IPS DF 6.9 (cell line): ENCODE measurements at places on chromosomes 1 and 21.
A peak's percentile ranks its signal among the peaks of the same experiment; 100 is the strongest.

GRCh38 chr1:35369922-35370671 lies 101.6 kb downstream of the ZMYM4 start:
- no peak overlapping the region for H3K4me3 ChIP-seq
- no peaks in the 10 kb centered on the region for H3K4me1 ChIP-seq
- H3K27me3 ChIP-seq = no peaks in the 10 kb centered on the region
- H3K36me3 ChIP-seq = no peaks in the 10 kb centered on the region

DNA sequence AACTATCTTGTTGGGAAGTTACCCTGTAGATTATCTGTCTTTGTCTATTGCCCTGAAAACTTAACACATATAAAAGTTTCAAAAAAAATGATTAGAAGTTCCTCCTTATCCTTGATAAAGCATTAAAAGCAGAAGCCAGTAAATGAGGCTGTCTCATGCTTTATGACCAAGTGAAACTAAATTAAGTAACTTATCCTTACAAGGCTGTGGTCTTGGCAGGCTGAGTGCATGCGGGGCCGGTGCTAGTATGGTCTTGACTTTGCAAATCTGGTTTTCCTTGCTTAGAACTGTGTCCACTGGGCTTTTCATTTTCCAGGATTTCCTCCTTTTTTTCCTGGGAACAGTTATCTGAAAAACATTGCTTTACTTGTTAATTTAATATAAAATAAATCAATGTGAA lies 43.1 kb downstream of the PCNX2 start:
- H3K27me3 ChIP-seq = no peaks in the 10 kb centered on the region
- H3K4me3 ChIP-seq = no peak overlapping the region
- H3K27ac ChIP-seq = no peak overlapping the region
- no peak for DNase-seq
- no peaks in the 10 kb centered on the region for H3K4me1 ChIP-seq
- H3K36me3 ChIP-seq = peaks cover 10% of the 10 kb centered on the region; the same call in 1 of the 2 replicates

DNA sequence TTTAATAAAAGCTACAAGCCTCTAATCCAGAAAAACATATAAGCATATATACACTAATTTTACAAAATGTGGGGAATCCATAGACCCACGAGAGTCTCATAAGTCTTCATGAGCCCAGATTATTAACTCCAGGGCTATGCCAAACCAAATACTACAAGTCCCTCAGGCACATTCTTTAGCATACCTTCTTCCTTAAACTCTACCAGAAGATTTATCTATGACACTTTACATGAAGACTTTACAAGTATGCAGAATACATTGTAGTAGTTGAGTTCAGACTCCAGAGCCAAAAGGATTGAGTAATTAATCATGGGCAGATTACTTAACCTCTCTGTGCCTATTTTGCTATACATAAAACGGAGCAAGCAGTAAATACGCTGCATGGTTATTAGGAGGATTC lies 793.7 kb upstream of the ADGRL2 start:
- DNase-seq = no peak
- no peaks in the 10 kb centered on the region for H3K36me3 ChIP-seq
- no peak overlapping the region for H3K27ac ChIP-seq
- H3K27me3 ChIP-seq = no peaks in the 10 kb centered on the region

DNA sequence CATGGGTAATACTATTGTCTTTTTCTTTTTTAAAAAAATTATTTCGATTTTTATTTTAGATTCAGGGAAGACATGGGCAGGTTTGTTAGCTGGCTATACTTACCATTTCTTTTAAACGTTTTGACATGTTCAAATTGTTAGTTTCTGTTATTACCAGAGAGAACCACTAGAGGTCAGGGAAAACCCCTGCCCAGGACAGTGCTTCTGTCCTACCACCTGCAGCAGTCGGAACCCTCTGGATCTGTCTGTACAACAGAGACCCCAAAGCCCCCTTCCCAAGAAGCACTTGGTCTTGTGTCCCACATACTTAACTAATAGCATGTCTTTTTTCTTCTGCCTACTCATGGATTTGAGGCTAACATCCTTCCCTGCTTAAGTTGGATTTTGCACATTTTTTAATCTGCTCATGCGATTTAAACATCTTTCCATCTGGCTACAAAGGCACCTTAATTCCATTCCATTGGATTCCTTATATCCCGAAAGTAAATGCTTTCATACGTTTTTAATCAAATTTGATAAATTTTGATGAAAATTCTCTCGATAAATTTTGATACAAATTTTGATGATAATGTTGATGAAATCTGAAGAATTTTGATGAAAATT lies 10.0 kb upstream of the C1orf115 start:
- no peaks in the 10 kb centered on the region for H3K27me3 ChIP-seq
- DNase-seq = peak; percentile 47
- H3K27ac ChIP-seq = no peak overlapping the region
- no peaks in the 10 kb centered on the region for H3K36me3 ChIP-seq

DNA sequence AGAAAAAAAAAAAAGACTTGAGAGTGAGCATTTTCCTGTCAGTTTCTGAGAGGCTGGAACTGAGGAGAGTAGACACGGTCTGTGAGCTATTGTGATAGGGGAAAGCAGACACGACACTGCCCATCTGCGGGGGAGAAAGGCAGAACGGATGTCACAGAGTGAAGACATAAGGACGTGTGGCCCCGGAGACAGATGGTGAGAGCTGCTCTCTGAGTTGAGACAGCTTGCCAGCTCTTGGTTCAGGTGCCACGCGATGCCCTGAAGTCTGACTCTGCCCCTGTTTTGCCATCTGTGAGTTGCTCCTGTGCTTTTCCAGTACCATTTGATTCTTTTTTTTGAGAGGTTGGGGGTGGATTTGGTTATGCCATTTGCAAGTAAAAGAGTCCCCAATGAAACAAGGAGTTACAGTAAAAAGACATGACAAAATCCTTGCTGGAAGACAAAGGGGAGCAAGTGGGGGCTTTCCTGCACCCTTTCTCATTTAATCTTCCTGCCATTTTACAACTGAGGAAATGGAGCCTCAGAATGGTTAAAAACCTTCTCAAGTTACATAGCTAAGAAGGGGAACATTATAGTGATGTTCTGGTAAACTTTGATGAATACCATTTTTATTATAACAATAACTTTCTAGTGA lies 128.9 kb upstream of the DNAH14 start:
- H3K27ac ChIP-seq = no peak overlapping the region
- H3K4me3 ChIP-seq = no peak overlapping the region
- no peaks in the 10 kb centered on the region for H3K27me3 ChIP-seq
- DNase-seq = no peak
- H3K4me1 ChIP-seq = peaks cover 6% of the 10 kb centered on the region; the same call in 1 of the 2 replicates

- no peak overlapping the region for H3K4me3 ChIP-seq
- no peaks in the 10 kb centered on the region for H3K36me3 ChIP-seq
- no peaks in the 10 kb centered on the region for H3K27me3 ChIP-seq
- H3K4me1 ChIP-seq = peaks cover 8% of the 10 kb centered on the region
- DNase-seq = no peak
Observed at GRCh38 chr1:18927082-18927653, 24.8 kb upstream of the ALDH4A1 start.

GRCh38 chr1:52037402-52037814 lies 3.8 kb upstream of the KTI12 start:
- no peak overlapping the region for H3K27ac ChIP-seq
- no peaks in the 10 kb centered on the region for H3K36me3 ChIP-seq
- H3K4me3 ChIP-seq = no peak overlapping the region
- H3K4me1 ChIP-seq = no peaks in the 10 kb centered on the region; the same call in 1 of the 2 replicates
- DNase-seq = no peak
- H3K27me3 ChIP-seq = no peaks in the 10 kb centered on the region

DNA sequence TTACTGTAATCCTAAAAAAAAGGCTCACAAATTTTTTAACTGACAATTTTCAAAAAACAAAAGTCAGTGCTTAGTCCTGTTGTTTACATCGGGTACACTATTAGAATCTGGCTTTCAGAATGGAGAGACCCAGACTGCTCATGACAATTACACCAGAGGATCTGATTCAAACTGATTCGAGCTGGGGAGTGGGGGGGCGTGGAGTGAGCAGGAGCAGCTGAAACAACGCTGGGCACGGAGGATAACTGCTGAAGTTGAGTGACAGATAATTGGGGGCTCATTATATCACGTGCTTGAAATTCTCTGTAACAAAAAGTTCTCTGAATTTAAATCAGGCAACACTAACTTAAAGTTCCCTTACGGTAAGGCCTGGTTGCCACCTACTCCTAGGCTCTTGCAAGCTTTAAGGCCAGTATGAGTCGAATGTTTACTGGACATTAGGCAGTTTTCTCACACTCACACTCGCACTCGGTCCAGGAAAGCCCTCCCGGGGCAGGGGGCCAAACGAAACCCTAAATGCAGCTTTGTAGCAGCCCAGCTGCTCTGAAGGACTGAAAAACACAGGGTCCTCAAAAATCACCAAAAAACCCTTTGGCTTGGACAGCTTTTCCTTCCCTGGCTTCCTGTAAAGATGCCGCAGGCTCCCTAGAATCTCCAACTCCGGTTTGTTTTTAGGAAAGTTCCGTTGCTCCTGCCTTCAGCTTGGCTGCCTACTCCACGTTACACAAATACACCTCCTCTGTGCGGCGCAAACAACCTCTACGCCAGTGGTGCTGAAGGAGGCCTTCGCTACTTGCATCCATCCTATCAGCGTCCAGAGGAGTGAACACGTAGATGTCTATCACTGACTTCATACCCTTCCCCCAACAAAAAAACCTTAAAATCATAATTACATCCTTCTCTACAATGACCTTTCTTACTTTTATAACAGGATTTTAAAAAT lies 42.9 kb downstream of the CAPZB start:
- peaks cover 7% of the 10 kb centered on the region; the same call in 1 of the 2 replicates for H3K4me1 ChIP-seq
- no peak overlapping the region for H3K4me3 ChIP-seq
- H3K27me3 ChIP-seq = no peaks in the 10 kb centered on the region
- DNase-seq = no peak

- H3K36me3 ChIP-seq = no peaks in the 10 kb centered on the region
- no peak overlapping the region for H3K27ac ChIP-seq
- H3K4me1 ChIP-seq = peaks cover 2% of the 10 kb centered on the region; the same call in 1 of the 2 replicates
- no peak for DNase-seq
Observed at GRCh38 chr1:185846672-185847444, 112.7 kb downstream of the HMCN1 start.

DNA sequence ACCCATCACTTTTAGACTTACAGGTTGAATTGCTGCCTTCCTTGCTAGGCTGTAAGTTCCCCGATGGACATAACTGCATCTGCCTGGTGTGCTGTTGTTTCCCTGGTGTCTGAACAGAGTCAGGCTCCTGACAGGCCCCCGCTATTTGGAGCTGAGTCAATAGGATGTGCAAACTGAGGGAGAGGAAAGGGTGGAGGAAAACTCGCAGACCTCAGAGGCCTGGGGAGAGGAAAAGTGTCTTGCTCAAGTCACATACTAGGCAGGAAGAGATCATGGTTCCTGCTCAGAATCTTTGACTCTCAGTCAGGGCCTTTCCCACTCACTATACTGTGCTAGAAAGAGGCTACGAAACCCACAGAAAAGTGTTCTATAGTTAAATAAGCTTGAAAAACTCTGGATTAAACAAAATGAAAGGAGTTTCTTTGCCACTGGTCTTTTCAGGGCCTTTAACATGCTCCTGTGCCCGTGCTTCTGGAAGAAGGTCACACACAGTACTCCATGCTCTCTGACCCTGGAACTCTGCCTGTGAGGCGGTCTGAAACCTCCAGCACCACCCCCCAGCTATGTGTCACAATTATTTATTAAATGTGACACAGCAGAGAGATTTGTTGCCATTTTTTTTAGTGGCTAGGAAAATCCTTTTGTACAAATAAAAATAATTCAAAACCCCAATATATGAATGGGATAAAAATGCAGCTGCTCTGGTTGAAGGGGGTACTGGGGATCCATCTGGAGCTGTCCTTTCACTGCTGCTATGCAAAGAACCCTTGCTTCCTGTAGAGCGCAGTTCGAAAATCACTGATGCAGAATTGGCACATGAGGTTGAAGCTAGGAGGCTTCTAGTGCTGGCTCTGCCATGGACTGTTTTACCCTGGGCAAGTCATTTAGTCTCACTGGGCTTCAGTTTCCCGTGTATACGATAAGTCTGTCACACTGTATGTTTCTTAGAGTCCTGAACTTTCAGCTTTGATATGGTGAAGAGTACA lies 20.1 kb upstream of the CDCP2 start:
- H3K4me1 ChIP-seq = no peaks in the 10 kb centered on the region
- H3K27me3 ChIP-seq = no peaks in the 10 kb centered on the region
- H3K27ac ChIP-seq = no peak overlapping the region
- H3K36me3 ChIP-seq = no peaks in the 10 kb centered on the region
- no peak overlapping the region for H3K4me3 ChIP-seq

- no peak overlapping the region for H3K27ac ChIP-seq
- no peaks in the 10 kb centered on the region for H3K4me1 ChIP-seq
- no peak for DNase-seq
- no peak overlapping the region for H3K4me3 ChIP-seq
- no peaks in the 10 kb centered on the region for H3K36me3 ChIP-seq
- no peaks in the 10 kb centered on the region for H3K27me3 ChIP-seq
Observed at GRCh38 chr1:106753066-106753465, 303.4 kb upstream of the PRMT6 start.

DNA sequence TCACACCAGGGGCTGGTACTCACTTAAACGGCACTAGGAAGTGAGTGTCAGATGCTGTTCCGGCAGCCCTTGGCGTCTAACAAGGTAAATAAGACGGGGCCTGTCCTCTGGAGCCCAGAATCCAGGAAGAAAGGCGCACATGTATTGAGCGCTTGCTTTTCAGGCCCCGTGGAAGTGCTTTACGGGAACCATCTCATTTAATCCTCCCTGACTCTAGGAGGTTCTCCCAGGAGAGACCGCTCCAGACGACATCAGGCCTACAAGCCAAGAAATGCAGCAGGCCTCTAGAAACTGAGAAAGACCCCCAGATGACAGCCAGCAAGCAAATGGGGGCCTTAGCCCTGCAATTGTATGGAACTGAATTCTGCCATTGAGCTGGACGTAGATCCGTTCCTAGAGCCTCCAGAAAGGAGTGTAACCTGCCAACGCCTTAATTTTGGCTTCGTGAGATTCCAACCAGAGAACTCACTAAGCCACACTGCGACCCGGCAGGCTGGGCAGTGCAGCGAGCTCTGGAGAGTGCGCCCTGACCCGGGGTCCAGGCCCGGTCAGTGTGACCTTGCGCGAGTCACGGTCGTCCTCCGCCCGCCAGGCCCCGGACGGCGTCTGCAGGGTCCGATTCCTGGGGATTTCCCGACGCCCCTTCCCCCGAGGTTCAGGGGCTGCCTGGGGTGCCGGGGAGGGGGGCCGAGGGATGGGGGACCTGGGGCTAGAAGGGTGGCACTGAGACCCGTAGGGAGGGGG lies 532 bp upstream of the MANEAL start:
- H3K27me3 ChIP-seq = peaks cover 14% of the 10 kb centered on the region; the same call in 1 of the 2 replicates
- H3K36me3 ChIP-seq = no peaks in the 10 kb centered on the region
- H3K4me1 ChIP-seq = no peaks in the 10 kb centered on the region
- H3K4me3 ChIP-seq = peak overlapping the region; percentile 21; the same call in 1 of the 2 replicates
- no peak for DNase-seq

DNA sequence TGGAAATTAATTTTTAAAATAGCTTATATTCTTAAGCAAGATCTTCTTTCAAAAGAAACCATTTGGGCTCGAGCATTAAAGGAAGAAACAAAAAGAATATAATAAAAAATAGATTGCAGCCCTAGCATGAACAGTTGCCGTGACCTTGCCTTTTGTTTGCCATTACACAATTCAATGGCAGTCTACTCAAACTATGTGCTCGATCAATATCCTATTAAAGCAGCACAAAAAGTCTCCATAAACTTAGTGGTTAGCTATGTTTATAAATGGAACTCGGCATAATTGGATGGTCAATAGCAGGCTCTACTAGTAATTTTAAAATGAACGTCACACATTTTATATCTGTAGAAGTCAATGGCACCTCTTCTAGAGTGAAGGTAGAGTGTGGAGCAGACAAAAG lies 256.5 kb downstream of the NFIA start:
- no peak overlapping the region for H3K4me3 ChIP-seq
- no peak for DNase-seq
- H3K4me1 ChIP-seq = peaks cover 2% of the 10 kb centered on the region; the same call in 1 of the 2 replicates
- H3K36me3 ChIP-seq = no peaks in the 10 kb centered on the region
- H3K27me3 ChIP-seq = no peaks in the 10 kb centered on the region
- no peak overlapping the region for H3K27ac ChIP-seq
